ENCODE measurements at places on chromosomes 12 and 14. TPM values are rescaled to one million over a fixed set of nuclear protein-coding genes. Genes with fewer than 3 reads are reported as not detected.

The SVOP gene
- polyA plus RNA-seq, result 0.16 TPM

The SRGAP1 gene
- 5.9 TPM for polyA plus RNA-seq

The SIRT4 gene
- 4.9 TPM for polyA plus RNA-seq

The C12orf54 gene
- 0.44 TPM for polyA plus RNA-seq

The IL26 gene
- not detected for polyA plus RNA-seq

The GPR162 gene
- 16.8 TPM for polyA plus RNA-seq

The C12orf43 gene
- 10.6 TPM for polyA plus RNA-seq

DNA sequence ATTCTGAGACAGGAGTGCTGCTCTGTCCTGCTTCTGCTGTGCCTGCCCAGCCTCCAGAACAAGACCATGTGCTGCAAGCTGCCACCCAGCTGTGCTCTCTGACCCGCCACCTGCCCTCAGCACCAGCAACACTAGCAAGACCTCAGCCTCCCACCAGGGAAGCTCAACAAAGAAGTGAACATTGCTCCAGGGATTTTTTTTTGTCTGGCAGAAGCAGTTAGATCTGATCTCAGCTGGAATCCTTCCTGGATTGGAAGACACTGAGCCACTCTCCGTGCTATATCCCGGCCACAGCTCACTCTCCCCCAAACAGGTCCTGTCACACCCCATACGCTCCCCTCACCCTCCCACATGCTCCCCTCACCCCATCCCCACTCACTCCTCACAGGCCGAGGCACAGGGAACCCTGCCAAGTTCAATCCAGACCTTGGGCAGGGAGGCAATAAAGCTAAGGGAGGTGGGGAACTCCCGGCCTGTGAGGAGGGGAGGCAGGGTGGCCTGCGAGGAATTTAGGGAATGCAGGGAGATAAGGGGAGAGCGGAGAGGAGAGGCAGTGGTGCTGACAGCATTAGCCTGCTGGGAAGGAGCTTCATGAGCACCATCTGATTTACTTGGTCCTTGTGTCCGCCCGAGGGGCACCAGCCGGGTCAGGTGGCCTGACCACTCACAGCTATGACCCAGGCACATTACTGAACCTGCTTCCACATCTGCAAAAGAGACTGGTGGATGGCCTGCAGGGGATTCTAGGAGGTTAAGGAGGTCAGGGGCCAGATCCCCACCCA is 29.7 kb downstream of the CCDC85C start:
- DNase-seq, result peak; percentile 35

- DNase-seq, result peak; percentile 40
Measured at GRCh38 chr12:53452159-53453077, 516 bp downstream of the PCBP2 start.

DNA sequence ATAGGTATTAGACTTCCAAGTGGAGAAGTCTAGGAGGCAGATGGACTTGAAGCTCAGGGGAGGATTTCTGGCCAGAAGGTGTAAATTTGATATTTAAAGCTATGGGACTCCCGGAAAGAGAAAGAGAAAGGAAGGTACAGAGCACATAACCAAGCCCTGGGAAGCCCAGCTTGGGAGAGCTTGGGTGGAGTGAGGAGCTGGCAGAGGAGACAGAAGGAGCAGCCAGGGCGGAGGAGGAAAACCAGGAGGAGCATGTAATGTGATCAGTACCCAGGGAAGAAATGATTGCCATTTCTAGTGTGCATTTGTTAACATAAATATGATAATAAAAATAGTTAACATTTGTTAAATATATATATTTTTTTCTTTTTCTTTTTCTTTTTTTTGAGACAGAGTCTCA is 67.4 kb downstream of the KICS2 start:
- DNase-seq, result no peak

- no peak for DNase-seq
Measured at GRCh38 chr12:49039421-49040363, 20.9 kb downstream of the KMT2D start.

GRCh38 chr14:104926619-104927431 is 2.1 kb downstream of the PLD4 start:
- DNase-seq, result no peak

DNA sequence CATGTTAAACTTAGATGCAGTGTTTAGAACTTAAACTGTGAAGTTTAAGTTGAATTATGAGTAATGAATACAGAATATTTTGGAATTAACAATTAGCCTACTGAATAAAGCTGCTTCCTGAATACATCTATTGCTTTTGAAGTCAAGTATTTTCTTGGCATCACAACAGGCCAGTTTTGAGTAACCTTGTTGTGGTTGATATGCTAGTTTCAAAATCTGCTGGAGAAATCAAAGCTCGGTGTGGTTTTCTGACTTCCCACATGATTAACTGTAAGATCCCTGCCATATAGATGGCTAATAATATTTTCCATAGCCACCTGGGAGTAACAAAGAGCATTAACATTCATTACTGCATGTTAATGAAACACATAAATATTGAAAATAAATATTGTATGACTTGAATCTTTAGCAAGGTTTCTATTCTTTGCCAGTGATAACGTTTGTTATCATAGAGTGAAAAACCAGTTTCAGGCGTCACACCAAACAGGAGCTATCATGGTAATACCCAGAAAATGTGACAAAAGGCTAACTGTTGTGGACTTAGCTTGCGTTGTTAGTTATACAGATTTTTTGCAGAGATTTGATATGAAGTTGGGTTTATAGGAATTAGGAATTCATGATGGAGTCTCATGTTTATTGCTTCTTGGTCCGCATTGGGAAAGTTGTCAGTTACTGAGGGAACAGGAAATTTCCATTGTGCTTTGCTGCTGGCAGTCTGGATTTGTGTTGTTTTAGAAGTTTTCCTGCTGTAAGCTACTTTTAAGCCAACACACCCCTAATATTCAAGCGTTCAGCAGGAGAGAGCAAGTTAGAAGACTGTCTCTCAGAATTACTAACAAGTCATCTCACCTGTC is 32.1 kb downstream of the PPFIBP1 start:
- no peak for DNase-seq

DNA sequence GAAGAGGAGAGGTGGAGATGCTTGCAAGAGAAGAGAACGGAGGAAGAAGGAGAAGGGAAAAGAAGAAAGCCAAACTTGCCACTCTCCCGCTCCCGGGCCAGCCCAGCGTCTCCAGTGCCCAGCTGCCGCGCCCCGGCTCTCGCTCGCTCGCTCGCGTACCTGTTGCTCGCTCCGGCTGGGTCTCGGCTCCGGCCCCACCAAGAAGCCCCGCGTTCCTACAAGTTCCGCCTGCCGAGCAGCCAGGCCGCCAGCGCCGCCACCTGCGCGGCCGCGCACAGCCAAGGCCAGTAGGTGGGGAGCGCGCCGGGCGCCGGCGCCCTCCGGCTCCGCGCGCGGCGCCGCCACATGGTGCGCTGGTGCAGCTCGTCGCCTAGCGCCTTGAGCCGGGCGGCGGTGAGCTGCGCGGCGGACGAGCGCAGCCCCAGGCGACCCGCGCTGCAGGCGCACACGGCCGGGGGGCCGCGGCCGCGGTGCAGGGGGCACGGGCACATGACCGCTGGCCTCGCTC is 370 bp downstream of the HRK start:
- no peak for DNase-seq

- no peak for DNase-seq
Measured at GRCh38 chr14:68379510-68380328, 413.1 kb downstream of the ZFP36L1 start.

DNA sequence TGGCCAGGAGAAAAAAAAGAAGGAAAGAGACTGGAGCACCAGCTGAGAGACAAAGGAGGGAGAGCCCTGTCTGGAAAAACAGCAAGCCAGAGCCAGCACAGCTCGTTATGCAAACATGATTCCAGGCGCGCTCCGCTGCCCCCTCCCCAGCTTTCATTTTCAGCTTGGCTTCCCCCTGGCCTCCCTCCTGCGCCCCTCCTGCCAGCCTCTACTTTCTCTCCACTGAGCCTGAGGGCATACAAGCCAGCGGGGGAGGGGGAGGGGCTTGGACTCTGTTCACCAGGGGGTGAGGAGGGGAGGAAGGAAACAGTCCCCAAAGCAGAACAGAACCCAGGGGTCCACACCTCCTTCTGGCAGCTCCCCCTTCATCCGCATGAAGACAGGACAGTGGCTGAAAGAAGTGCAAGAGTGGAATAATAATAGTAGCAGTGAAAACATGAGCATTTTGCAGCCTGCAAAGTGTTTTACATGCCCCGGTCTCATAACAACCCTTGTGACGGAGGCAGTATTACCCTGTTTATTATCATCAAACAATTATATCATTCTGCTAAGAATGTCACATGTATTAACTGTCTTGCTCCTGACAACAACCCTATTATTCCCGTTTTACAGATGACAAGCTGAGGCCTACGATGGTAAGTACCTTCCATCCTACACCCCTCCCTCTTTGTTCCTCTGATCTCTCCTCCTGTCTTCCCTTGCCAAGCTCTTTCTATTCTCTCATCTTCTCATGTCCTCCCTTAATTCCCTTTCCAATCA is 24.2 kb downstream of the SMUG1 start:
- no peak for DNase-seq

DNA sequence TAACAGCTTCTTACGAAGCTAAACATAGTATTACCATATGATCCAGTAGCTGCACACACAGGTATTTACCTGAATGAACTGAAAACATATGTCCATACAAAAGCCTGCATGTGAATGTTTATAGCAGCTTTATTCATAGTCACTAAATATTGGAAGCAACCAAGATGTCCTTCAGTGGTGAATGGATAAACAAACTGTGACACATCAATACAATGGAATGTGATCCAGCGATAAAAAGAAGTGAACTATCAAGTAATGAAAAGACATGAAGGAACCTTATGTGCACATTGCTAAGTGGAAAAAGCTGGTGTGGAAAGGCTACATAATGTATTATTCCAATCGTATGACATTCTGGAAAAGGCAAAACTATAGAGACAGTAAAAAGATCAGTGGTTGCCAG is 38.1 kb upstream of the JDP2 start:
- no peak for DNase-seq

DNA sequence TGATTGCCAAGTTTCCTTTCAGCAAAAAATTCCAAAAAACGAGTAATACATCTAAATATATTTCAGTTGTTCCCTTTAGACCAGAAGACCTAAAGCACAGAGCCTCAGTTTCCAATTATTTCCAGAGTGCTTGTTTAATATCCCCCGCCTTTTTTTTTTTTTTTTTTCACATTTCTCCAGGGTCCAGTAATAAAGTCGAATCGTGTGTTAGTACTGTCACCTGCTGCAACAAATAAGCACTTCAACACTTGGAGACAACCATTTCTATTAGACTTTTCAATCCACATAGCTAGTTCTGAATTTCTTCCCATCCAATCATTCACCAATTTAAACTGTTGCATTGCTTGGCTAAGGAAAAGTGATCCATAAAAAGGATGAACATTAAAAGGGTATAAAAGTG is 13.6 kb downstream of the PDE6H start:
- DNase-seq, result no peak

- DNase-seq, result no peak
Measured at GRCh38 chr12:18521461-18521860, 216.4 kb downstream of the PLCZ1 start.

DNA sequence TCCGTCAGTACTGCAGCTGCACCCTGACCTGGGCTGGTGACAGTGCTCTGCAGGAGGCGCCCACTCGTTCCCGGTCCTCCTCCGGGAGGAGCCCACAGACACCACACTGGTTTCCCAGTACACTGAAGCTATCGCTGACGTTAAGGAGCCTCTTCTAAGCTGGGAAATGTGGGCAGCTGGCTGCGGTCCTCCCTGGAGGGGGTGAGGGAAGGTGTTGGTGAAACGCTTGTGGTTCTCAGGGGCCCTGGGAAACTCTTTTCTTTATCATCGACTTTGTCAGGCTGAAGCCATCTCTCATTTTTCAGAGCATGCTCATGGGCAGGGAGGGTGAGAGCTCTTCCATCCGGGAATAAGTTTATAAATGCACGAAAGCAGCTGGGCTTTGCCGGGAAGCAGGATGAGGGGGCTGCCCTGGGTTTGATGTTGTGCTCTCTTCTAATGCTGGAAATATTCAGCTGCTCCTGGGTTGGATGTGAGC is 176.0 kb downstream of the CHST11 start:
- DNase-seq, result no peak

DNA sequence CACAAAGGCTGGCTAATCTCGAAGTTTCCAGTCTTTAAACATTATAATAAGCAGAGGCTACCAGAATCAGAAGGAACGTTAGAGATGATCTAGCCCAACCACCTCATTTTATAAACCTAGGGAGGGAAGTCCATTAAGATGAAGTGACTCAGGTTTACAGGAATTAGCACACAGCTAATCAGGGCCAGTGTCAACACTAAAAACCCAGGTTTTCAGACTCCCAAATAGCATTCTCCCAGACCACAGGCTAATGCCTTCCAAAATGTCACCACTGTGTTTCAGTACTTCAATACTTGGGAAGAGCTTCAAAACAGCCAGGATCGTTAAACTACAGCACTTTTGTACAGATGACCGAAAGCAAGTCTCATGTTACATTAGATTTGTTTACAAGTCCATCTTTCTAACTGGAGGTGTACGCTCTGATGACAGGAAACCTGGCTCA is 89.2 kb downstream of the FOXN3 start:
- DNase-seq, result no peak

DNA sequence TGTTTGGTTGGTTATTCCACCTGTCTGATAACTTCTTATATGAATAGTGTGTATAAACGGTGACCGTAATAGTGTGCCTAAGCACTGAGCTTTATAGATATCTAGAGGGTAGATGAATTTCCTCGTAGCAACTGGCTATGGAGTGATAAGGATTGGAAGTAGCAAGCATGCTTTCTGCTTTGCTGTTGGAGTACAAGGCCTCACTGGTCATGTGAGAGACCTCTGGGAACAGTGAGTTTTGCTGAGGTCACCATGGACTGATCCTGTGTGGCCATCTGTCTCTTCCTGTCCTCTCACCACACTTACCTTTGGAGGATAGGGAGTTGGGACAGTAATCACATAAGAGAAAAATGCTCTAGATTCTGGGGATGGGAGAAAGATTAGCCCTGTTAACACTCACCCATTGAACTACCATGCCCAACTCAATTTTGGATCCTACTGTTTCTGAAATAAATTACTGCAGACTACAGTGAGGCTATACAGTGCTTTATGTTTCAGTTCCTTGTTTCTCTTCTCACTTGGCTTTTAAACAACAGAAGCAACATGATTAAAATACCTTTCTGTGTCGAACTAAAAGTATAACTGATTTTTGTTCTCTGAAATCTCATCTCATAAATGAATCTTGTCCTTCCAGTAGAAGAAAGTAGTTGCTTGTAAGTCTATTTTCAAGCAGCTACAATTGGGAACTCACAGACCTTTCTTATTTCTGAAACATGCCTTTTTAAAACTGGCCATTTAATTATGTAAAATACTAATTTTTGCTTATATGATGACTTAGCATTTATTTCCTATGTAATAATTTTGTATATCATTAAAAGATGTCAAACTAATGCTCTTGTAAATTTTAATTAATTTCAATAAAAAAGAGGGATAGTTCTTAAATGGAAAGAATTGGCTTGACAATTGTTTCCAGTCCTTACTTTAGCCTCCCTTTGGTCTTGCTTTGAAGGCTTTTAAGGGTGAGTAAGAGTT is 8.3 kb downstream of the TMX1 start:
- no peak for DNase-seq
